ENCODE measurements at places on chromosomes 3 and 15.

DNA sequence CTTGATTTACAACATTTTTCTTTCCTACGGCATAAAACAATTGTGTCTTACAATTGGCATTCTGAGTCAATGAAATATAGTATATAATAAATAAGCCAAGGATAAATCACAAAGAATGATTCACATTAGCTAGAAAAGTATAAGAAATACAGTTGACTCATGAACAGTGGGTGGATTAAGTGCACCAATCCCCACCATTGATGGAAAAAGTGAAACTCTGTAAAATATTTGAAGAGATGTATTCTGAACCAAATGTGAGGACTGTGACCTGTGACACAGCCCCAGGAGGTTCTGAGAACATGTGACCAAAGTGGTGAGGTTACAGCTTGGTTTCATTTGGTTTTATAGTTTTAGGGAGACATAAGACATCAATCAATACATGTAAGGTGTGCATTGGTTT is 227.5 kb downstream of the ALCAM start:
- DNase-seq, result no peak

GRCh38 chr3:9784965-9785364 is 7.3 kb downstream of the TADA3 start:
- no peak for DNase-seq

DNA sequence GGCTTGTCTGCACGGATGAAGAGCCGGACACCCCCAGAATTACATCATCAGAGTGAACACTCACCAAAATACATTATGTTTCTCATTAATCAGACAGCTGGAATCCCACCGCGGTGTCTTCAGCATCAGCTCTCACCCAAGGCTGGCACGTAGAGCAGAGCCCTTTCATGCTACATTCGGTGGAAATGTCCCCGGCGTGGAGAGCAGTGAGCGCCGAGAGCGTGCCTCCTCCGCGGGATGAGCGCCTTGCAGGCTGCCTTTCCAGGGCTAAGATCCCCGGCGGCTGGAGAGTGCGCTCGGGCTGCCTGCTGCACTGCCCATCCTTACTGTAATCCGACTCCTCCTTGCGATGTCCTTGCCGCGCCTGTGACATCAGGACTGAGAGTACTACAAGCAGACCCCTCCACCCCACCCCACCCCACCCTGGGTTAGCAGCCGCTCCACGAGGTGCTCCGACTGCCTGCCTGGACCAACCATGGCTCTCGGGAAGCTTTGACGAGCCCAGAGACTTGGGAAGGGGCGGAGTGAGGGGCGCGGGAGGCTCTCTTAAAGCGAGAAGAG is at the start of gene ZNF385D:
TSS of gene ZNF385D (minus strand) at position 380 of the 561 bp plus-strand sequence. CDS start at position 86, 294 bp downstream.
- no peak for DNase-seq

- no peak for DNase-seq
Observed at GRCh38 chr15:90680371-90680935, 36.7 kb upstream of the BLM start.

DNA sequence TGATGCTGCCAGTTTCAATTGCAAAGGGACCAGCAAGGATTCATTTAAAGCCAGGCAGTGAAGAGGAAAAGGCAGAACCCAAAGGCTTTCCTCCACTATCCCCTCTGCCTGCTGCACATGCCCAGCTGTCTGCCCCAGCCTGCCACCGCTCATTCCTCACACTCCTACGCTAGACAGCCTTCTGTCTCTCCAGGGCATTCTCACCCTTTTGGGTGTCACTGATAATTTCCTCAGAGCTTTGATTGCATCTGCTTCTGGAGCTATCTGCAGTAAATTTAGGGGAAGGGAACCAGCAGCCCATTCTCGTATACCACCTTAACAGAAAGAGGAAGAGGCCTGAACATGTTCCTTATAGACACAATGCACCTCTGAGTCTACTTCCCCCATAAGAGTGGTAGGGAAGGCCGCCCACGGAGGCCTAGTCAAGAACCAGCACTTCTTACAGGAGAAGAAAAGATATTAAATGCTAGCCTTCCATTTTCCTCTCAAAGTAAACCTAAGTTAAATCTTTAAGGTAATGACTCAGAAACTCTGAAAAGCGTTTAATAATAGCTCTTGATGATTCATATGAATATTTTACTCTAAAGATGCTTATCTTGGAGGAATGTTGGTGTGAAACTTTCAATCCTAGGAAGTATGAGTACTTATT is 20.9 kb downstream of the NUDT16 start:
- no peak for DNase-seq

DNA sequence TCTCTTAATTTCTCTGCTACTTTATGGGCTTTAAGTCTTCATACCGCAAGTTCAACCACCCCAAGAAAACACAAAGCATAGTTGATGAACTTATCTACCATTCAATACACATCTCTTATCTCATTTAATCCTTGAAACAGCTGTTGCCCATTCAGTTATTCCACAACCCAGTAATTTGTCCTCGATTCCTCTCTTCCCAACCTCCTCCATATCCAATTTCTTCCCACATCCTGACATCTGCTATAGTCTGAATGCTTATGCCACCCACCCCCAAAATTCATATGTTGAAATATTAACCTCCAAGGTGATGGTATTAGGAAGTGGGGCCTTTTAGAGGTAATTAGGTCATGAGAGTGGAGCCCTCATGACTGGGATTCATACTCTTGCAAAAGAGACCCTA is 345.4 kb downstream of the ERC2 start:
- no peak for DNase-seq

GRCh38 chr3:59367150-59367549 is 317.3 kb upstream of the CFAP20DC start:
- DNase-seq, result no peak

DNA sequence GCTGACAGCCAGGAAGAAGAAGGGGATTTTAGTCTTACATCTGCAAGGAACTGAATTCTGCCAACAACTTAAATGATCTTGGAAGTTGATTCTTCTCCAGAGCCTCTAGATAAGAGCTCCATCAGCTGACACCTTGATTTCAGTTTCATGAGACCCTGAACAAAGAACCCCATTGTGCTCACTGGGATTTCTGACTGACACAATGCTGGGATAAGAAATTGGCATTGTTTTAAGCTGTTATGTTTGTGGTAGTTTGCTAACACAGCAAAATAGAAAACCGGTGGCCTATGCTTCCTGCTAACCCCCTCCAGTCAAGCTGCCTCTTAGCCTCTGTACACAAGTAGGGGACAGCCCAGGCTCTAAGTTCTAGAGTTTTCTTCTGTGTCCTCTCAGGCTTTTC is 36.2 kb downstream of the MASP1 start:
- DNase-seq, result peak; percentile 33

GRCh38 chr3:65833761-65834505 is 204.8 kb downstream of the MAGI1 start:
- DNase-seq, result no peak

GRCh38 chr3:16064642-16065414 is 109.7 kb upstream of the GALNT15 start:
- peak; percentile 77 for DNase-seq

- DNase-seq, result no peak
Observed at GRCh38 chr3:966341-966740, 126.5 kb upstream of the CNTN6 start.

- DNase-seq, result no peak
Observed at GRCh38 chr3:16146015-16146730, 28.3 kb upstream of the GALNT15 start.

GRCh38 chr3:106795553-106795952 is 581.7 kb upstream of the CCDC54 start:
- no peak for DNase-seq

DNA sequence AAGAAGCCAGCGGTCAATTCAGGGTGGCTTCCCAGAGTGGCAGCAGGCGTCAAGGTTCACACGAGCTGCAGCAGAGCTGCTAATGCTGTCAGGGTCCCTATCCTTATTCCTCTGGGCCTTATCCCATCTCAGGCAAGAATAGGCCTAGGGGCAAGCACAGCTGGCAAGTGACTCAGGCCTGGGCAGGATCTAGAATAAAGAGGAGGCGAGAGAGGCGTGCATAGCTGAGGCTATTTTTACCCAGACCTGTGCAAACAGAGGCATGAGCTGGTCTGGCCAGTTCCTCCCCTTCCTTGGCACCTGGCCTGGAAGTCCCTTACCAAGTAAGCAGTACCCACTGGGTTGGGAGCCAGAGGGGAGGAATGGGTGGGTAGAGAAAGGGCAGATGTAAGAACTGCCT is 12.2 kb upstream of the VIPR1 start:
- peak; percentile 57 for DNase-seq

- DNase-seq, result no peak
Observed at GRCh38 chr3:185914911-185915629, 22.7 kb downstream of the TRA2B start.

- peak; percentile 41 for DNase-seq
Observed at GRCh38 chr3:192858849-192859585, 58.6 kb downstream of the MB21D2 start.

GRCh38 chr3:197518881-197519421 is 36.8 kb downstream of the BDH1 start:
- no peak for DNase-seq

DNA sequence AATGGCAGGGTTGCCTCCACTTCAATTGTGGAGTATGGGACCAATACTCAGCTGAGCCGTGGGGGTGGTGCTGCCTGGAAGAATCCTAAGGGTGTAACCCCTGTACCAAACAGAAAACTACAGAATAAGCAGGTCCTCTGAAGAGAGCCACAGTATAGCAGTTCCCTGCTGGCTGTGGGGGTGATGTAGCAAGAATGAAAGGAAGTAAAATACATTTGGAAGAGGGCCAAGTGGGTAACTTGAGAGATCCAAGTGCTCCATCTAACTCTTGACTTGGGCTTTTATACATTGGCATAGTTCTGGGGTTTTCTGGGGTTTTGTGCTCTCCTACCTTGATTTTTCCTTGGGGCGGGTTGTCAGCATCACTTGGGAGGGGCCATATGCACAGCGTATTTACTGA is 341.4 kb downstream of the OTOL1 start:
- DNase-seq, result no peak

- peak; percentile 89 for DNase-seq
Observed at GRCh38 chr3:159854500-159855124, 134.0 kb upstream of the IL12A start.

DNA sequence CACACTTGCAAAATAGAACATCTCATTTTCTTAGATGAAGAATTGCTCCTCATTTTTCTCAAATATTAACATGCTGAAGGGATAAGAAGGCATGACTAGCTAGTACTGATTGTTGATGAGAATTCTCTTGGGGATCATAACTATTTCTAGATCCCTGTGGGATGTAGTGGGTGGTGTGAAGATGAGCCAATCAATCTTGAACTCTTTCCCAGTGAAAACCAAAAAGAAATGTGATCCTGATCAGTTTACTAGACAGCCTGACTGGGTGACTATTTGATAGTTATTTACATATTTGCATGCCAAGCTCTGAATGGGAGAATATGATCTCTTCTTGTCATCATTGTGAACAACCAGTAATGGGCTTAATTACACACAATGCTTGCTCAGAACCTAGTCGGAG is 63.7 kb downstream of the ZIC1 start:
- DNase-seq, result no peak

DNA sequence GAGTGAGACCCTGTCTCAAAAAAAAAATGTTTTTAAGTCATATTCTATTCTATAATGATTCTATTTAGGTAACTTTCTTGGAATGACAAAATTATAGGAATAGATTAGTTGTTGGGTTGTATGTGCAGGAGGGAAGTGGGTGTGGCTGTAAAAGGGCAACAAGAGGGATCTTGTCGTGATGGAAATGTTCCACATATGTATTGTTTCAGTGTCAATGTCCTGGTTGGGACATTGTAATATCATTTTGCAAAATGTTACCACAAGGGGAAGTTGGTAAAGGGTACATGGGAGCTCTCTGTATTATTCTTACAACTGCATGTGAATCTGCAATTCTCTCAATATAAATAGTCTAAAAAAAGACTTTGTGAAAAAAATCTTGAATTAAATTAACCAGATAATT is 14.3 kb upstream of the ABHD5 start:
- no peak for DNase-seq

GRCh38 chr3:102529452-102529851 is 94.6 kb downstream of the ZPLD1 start:
- DNase-seq, result no peak

DNA sequence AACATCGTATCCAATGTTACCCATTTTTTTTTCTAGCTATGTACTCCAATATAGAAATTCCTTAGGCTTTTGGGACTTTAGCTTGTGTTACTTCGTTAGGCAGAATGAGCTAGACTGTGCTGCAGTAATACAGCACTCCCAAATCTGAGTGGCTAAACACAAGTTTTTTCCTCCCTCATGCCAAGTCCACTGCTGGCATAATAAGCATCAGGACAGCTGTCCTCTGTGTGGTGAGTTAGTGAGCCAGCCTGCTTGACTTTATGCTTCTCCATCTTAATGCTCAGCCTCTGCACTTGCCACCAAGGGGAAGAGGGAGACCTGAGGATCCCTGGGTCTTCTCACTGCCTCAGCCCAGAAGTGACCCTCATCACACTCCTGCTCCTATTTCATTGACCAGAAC is 18.2 kb upstream of the ACOX2 start:
- DNase-seq, result no peak

DNA sequence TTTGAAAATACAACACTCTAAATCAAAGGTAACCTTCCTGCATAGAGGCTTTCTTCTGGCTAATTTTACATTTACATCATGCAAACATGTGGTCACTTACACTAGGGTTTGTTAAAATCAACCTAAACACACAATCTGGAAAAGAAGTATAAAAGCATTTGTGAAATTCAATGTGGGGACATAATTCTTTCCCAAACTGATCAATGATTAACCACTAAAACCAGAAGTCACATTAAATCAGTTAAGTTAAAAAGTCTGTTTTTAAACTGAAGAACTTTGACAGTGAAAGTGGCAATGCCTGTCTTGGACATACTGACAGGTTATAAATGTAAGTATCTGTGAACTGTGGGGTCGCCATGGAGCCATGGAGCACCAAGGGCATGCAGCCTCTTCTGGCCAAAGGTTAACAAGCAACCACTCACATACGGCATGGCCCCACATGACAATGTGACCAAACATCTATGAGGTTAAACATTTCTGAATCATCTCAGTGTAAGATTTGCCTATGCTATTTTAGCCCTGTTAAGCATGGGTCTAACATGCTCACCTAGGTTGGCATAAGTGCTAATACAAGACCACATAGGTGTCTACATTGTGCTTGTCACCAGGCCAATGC is 278.2 kb downstream of the CTNNB1 start:
- DNase-seq, result no peak

DNA sequence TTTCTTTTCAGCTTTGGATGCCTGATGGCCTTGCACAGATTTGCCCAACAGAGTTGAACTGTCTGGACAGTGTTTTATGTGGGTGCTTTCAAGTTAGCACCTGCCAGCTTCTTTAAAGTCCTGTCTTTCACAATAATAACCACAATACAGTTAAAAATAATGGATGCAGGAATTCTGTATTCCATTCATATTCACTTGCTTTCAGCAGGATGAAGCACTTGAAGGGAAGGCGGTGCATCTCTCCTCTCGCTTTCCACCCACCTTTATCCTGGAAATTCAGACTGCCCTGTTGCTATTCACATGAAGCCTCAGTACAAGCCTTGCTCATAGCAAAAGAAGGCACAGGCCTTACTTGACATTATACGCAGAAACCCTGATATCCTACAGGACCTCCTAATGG is 26.5 kb upstream of the GYG1 start:
- no peak for DNase-seq

DNA sequence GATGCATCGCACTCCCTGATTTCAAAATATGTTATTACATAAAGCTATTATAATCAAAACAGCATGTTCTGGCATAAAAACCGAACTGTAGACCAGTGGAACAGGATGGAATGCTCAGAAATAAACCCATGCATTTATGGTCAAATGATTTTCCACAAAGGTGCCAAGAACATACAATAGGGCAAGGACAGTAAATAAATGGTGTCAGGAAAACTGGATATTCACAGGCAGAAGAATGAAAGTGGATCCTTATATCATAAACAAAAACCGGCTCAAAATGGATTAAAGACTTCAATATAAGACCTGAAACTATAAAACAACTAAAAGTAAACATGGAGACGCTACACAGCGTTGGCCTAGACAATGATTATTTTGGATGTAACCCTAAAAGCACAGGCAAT is 22.6 kb downstream of the USP50 start:
- peak; percentile 33 for DNase-seq

All from dermis microvascular lymphatic vessel endothelial cell (primary cell).